Sigmoid colon (tissue), 7 donors: ENCODE measurements at places on chromosomes 5 and 9. TPM values are rescaled to one million over a fixed set of nuclear protein-coding genes. Genes with fewer than 3 reads are reported as not detected.

RLN1 gene
- total RNA-seq, result not detected

GRCh38 chr5:56517011-56517416 lies 283.9 kb upstream of the ANKRD55 start:
- no peak for DNase-seq

- DNase-seq, result no peak
Measured at GRCh38 chr9:90180381-90180780, 462.2 kb downstream of the DIRAS2 start.

DNA sequence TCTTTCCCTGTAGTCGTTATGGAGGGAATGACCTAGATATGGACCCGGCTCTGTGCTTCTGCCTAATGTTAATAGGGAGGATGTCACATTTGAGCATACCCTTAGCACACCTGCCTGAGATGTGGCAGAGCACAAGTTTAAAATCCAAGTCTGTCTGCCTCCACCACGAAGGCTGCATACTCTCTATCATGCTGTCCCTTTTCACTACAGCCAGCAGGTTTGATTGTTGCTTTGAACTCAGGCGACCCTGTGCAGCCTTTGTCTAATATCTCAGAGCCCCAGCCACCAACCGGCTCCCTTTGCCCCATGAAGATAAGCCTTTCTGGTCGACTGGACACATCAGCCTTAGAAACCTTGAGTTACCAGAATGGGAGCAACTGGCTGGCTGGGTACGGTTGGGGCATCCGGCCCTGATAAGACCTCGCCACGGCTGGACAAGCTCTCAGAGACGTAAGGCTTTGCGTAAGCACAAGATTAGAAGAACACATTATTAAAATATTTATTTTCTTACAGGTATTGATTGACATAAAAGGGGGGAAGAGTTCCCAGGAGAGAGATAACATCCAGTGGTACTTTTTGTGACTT lies 222.0 kb upstream of the TRIM32 start:
- no peak for DNase-seq

DNA sequence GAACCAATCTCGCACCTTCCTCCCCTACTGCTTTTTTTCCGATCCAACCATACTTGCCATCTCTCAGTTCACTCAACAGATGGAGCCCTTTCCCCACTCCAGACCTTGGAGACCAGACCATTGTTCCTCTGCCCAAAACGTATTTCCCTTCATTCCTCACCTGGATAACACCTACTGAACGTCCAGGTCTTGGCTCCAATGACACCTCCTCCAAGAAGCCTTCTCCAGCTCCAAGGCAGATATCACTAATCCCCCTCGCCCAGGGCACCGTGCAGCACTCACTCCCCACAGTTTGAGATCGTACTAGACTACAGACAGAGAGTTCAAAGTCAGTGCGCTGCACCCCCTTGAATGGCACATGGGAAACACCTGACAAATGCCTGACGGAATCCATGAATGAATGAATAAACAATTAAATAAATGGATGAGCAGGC lies 47.1 kb upstream of the AKNA start:
- no peak for DNase-seq

ANKRD55 gene
- total RNA-seq, result not detected

PCDHA9 gene
- 0.71 TPM for total RNA-seq

PRRC2B gene
- 98.6 TPM for total RNA-seq

DNA sequence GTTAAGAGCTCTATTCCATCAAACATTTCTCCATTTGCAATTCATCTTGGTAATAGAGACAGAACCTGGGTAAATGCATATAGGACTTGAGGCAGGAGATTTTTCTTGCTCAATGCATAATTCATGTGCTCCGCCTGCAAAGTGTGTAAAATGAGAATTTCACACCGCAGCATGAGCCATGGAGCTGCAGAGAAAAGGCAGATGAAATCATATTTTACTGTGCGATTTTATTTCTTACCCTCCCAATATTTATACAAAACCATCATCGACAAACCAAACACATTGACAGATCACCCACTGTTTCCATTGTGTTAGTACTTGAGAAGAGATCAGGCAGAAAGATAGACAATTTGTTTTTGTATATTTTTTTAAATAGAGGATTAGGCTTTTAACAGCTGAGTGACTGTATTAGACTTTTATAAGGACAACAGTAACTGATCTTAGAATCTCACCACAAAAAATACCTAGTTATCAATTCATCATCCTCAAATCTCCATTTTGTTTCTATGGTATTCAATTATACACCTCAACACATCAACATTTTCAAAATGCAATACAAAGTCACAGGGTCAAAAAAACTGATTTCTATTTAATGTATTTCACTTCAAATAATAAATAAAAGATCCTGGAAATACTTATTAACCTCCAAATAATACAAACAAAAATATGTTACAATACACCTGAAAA lies 191.1 kb downstream of the AP3B1 start:
- DNase-seq, result no peak

HBEGF gene
- 17.6 TPM for total RNA-seq

DNA sequence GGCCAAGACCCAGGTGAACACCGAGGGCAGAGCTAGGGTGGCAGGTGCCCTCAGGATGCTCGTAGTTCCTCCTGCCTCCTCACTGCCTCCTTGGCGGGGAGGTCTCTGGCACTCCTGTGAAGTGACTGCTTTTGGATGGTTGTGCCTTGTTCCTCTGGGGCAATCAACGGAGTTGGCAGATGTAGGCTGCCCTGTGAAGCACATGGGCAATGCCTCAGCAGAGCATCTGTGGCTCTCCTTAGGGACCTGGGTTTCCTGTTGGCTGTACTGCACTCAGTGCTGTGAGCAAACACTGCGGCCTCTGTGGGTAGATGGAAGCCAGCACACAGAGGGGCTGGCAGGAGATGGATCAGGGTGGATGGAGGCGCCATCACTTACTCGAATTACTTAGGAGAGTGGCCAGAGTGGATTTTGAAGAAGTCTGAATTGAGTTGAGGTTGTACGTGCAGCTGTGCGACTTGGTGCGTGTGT lies 71.4 kb upstream of the COL5A1 start:
- peak; percentile 39 for DNase-seq

DMRT3 gene
- total RNA-seq, result not detected

DNA sequence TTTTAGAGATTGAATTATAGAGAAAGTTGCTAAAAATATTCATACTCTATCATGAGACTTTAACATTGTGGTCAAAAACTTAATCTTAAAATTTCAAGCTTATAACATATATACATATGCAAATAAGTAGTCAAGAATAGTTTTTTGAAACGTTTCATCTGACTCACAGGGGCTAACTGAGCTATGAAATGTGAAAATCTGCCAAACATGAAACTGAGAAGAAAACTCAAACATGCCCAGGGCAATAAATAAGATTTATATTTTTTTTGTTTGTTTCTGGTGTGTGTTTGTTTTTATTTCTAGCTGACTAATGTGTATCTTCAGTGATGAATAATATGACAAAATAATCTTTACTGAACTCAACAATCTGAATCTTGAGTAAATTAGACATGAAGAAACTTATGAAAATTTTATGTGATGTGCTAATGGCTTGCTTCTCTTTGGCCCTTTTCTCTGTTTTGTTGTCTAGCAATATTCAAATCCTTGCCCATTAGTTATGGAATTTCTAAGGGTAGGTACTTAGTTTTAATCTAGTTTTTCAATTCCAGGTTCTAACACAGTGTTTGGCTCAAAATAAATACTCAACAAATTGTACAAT lies 99.9 kb downstream of the FAM174A start:
- DNase-seq, result no peak

SOHLH1 gene
- not detected for total RNA-seq

PTGER4 gene
- 77.7 TPM for total RNA-seq

SHISAL2B gene
- total RNA-seq, result not detected
